ENCODE measurements at places on chromosomes 16 and 17. TPM values are rescaled to one million over a fixed set of nuclear protein-coding genes. Genes with fewer than 3 reads are reported as not detected.

DNA sequence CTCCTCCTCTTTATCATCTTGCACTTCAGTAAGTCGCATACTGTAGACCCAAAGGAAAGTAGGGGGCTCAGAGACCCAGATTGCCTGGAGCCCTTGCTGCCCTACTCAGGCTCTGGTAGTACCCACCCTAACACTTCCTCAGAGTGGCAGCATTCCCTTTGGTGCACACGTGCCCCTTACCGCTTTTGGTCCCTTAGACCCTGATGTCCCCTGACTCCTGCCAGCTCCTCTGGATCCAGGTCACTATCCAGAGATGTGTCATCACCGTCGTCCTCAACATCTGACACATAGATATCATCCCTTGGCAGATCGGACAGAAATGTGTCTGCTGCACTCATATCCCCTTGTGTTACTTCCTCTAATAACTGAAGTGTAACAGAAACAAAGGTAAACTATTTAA is 5.4 kb upstream of the PSMC5 start:
- no peak for DNase-seq

The FAM20A gene
- total RNA-seq: 1.7 TPM

GRCh38 chr16:56068314-56068713 is 123.0 kb upstream of the GNAO1 start:
- no peak for DNase-seq

GRCh38 chr16:23156110-23156509 is 6.9 kb upstream of the USP31 start:
- DNase-seq: no peak

- DNase-seq: no peak
Observed at GRCh38 chr17:72542317-72542716, 421.5 kb downstream of the SOX9 start.

- no peak for DNase-seq
Observed at GRCh38 chr17:57456622-57457021, 200.3 kb downstream of the MSI2 start.

The KRT15 gene
- total RNA-seq: 8.5 TPM

The CHST4 gene
- total RNA-seq: not detected

DNA sequence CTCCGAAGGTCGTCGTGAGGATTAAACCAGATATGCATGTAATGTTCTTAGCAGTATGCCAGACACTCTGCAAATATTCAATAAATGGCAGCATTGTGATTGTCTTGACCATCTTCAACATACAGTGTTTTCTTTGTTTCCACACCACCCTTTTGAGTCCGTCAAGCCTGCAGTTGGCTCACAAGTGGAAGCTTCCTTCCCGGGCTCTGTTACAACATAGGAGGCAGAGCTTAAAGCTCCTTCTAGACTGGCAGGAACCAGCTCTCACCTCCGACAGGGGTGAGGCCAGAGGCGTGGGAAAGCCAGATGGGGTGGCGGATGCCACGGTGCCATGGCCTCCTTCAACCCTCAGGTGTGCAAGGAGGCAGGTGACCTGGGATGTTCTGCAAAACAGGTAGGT is 138.3 kb downstream of the FOXL1 start:
- DNase-seq: no peak

The WNK4 gene
- total RNA-seq: 1.7 TPM

- DNase-seq: no peak
Observed at GRCh38 chr16:47034455-47034854, 61.0 kb upstream of the DNAJA2 start.

The KLHL10 gene
- not detected for total RNA-seq
